Kidney tubule cell (primary cell): ENCODE measurements at places on chromosomes 6 and 20.

DNA sequence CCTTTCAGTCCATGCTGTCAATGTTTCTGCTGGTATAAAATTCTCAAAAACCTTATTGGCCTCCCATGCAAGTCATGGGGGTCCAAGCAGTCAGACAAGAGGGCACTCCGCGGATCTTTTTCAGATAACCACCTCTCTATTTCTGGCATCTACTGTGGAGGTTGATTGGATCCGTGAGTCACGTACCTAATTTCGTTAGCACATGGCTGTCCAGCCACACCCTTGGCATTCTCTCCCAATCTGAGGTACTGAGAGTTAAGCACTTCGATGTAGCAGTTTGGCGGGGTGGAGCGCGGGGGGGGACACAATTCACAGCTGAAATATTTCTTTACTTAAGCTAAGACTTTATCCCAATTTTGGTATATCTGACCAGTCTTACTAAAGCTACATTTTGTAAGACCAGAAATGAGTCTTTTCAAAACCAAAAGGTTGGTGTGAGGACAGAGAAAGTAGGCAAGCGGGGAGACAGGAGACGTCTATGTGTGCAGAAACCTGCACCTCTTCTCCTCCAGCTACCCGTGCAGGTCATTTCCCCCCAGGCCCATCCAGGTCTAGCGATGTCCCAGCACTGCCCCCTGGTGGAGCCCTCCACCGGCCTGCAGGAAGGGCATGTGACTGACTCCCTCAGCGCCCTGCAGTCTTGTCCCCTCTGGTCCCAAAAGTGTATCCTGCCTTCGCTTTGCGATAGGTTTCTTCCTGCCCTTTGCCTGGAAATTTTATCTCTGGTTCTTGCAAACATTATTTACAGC lies 113.1 kb downstream of the ADAT2 start:
- peak; percentile 14 for DNase-seq

- DNase-seq = no peak
Observed at GRCh38 chr6:94597487-94597886, 979.8 kb upstream of the MANEA start.

DNA sequence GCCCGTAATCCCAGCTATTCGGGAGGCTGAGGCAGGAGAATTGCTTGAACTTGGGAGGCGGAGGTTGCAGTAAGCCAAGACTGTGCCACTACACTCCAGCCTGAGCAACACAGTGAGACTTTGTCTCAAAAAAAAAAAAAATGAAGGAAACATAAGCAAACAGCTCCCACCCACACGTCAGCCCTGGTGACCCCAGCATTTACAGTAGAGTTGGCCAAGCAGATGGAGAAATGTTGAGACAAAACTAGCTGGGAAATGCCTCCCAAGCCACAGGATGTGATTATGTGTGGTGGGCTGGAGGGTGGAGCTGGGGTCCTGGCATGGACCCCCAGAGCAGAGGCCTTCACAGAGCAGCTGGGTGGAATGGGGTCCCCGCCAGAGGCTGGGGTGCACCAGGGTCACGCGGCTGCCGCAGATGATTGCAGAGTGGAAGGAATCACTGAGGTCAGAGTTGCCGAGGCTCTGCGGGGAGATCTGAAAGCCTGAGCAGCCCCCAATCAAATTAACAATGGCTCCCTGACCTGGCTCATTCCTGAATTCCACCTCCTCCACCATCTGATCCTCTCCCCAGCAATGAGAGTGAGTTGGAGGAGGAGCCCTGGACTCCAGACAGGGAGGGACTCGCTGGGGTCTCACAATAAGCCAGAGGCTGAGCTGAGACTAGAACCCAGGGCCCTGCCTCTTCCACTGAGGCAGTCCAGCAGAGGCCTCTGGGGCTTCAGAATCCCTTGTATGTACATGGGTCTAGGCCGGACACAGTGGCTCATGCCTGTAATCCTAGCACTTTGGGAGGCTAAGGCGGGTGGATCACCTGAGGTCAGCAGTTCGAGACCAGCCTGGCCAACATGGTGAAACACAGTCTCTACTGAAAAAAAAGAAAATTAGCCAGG lies 34.7 kb upstream of the TGM2 start:
- no peak for DNase-seq

DNA sequence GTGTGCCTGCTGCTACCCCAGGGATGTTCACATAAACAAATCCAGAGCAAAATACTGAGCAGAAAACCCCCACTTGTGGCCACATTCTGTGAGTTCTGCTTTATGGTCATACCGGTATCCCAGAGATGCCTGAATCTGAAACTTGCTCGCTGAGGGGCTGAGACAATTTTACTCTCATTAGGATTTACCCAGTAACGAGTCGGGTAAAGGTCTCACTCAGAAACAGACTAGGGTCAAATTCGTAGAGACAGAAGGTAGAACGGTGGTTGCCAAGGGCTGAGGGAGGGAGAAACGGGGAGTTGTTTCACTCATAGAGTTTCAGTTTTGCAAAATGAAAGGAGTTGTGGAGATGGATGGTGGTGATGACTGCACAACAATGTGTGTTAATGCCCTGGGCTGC lies 45.4 kb upstream of the NKX2-2 start:
- no peak for DNase-seq

GRCh38 chr6:31465185-31465536 lies 32.8 kb upstream of the MICB start:
- no peak for DNase-seq

- no peak for DNase-seq
Observed at GRCh38 chr6:82750556-82750955, 315.1 kb downstream of the UBE3D start.

- no peak for DNase-seq
Observed at GRCh38 chr6:157464653-157465535, 83.9 kb downstream of the ZDHHC14 start.

- DNase-seq = peak; percentile 67
Observed at GRCh38 chr6:152863618-152864326, 113.2 kb downstream of the VIP start.

GRCh38 chr20:2694008-2694471 lies 1.5 kb downstream of the EBF4 start:
- no peak for DNase-seq

- no peak for DNase-seq
Observed at GRCh38 chr6:32983964-32984621, 15.7 kb downstream of the BRD2 start.

DNA sequence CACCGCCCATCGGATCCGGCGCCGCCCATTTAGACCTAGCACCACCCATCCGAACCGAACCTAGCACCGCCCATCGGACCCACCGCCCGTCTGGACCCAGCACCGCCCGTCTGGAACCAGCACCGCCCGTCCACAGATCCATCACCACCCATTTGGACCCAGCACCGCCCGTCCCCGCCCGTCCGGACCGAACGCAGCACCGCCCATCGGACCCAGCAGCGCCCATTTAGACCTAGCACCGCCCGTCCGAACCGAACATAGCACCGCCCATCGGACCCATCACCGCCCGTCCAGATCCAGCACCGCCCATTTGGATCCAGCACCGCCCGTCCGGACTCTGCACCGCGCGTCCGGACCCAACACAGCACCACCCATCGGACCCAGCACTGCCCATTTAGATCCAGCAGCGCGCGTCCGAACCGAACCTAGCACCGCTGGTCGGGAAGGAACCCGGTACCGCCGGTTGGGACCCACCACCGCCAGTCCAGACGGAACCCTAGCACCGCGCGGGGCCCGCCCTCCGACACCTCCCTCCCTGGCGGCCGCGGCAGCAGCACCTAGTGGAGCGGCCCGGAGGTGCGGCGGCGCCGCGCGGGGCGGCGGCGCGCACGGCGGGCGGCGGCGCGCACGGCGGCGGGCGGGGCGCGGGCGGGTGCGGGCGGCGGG lies 348 bp upstream of the AFDN start:
- peak; percentile 81 for DNase-seq

- DNase-seq = no peak
Observed at GRCh38 chr20:6942266-6942665, 174.8 kb downstream of the BMP2 start.

- DNase-seq = no peak
Observed at GRCh38 chr6:143959927-143960326, 48.1 kb downstream of the PLAGL1 start.

DNA sequence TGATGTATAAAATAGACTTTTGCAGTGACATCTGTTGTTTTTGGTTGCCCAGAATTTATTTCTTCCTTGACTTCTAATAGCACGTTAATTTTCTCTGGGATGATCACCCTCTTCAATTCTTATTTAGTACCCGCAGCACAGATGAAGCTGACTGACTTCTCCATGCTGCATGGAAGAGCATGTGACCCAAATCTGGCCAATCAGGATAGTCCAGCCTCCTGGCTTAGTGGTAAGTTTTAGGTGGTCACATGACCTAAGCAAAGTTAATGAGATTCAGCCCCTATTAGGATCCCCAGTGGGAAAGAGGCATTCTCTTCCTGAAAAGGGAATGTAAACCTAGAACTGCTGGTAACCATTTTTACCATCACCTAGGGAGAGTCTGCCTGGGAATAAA lies 13.8 kb upstream of the SIRT5 start:
- no peak for DNase-seq

GRCh38 chr6:103042336-103042735 lies 1648.8 kb downstream of the GRIK2 start:
- DNase-seq = no peak

- DNase-seq = no peak
Observed at GRCh38 chr6:21019614-21020013, 485.4 kb downstream of the CDKAL1 start.

GRCh38 chr6:136549300-136550044 lies 750 bp downstream of the MAP7 start:
- peak; percentile 35 for DNase-seq

DNA sequence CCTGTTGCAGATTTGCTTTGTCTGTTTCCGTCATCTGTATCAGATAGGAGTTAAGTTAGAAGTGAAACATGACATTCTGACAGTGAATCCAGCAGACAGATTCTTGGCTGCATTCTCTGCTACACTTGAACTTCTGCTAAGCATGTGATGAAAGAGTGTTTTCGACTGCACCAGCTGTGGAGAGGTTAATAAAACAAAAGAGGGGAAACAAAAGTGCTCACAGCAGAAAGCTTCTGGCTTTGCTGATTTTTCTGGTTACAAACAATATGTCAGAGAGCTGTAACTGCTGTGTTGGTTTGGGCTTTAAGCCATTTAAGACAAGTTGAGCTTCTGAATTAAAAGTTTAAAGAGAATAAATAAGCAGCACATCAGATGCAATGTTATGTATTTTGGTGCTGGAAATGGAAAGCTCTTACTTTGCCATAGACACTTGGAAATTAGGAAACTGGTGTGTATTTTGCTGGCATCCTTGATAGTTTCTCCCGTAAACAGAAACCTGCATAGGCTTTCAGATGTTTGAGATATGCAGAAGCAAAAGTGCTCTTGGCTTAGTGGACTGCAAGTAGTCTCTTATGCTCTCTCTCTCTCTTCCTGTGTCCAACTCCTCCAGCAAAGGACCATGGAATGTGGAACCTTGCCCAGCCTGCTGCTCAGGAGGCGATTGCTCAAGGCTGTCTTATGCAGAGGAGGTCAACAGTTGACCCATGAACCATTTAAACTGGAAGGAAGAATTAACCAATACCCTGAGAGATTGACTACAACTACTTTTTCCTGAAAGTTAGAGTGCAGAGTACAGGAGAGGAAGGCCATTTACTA lies 104.9 kb downstream of the RPS12 start:
- peak; percentile 83 for DNase-seq

DNA sequence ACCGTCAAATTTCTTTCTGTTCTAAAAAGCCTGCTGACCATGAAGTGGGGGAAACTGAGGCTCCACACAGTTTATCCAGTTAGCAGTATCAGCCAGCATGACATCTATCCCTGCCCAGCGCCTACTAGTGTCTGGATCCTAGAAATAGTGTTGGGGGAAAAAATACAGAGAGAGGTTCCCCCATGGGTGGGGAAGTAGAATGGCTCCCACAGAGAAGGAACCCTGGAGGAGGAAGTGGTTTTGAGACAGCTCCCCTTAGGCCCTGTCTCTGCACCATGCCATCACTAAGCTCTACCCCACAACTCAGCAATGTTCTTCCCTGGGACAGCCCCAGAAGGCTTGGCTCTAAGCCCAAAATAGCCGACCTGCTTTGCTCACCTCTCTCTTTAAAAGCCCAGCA lies 153.4 kb downstream of the MBOAT1 start:
- DNase-seq = peak; percentile 8

GRCh38 chr20:58268936-58269619 lies 40.4 kb upstream of the RAB22A start:
- peak; percentile 21 for DNase-seq

GRCh38 chr6:117521791-117522502 lies 39.5 kb downstream of the DCBLD1 start:
- DNase-seq = no peak
